B cell (primary cell): ENCODE measurements at places on chromosomes 2 and 18.

DNA sequence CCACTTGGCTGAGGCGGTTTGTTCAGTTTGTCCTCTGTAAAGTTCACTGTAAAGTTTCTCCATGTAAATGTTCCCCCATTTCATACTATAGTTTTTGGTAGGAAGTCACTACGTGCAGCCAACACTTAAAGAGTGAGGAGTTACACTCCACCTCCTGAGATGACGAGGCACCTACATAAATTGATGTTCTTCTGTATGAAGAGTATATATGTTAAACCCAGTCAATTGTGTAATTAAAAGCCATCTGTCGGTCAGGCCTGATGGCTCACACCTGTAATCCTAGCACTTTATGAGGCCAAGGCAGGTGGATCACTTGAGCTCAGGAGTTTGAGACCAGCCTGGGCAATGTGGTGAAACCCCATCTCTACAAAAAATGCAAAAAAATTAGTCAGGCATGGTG lies 7.6 kb downstream of the PIGN start:
- no peak overlapping the region for H3K4me3 ChIP-seq
- peaks cover 5% of the 10 kb centered on the region for H3K4me1 ChIP-seq
- no peaks in the 10 kb centered on the region for H3K27me3 ChIP-seq
- H3K36me3 ChIP-seq: no peaks in the 10 kb centered on the region
- no peak overlapping the region for H3K27ac ChIP-seq
- no peak for DNase-seq

GRCh38 chr2:187842978-187843847 lies 289.0 kb upstream of the TFPI start:
- H3K4me1 ChIP-seq: no peaks in the 10 kb centered on the region
- H3K27me3 ChIP-seq: no peaks in the 10 kb centered on the region
- no peak overlapping the region for H3K27ac ChIP-seq
- H3K4me3 ChIP-seq: no peak overlapping the region

DNA sequence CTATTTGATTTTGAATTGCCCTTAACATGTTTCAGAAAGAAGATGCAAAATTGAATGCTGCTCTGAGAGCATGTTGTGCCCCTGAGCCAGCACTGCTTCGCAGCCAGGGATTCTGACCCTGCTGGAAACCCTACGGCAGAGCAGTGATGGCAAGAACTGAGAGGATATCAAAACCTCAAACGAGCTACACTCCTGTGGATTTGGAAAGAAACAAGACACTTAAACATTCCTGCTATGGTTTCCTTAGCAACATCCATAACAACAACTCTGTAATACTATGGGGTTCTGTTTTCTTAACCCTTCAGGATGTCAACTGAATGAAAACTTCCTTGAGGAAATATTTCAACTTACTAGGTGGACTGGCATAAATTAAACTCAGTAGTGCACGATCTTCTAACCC lies 649.1 kb downstream of the NYAP2 start:
- no peaks in the 10 kb centered on the region for H3K27me3 ChIP-seq
- no peaks in the 10 kb centered on the region for H3K36me3 ChIP-seq
- no peak for DNase-seq
- no peak overlapping the region for H3K27ac ChIP-seq
- H3K4me3 ChIP-seq: no peak overlapping the region

GRCh38 chr2:47560107-47560819 lies 157.3 kb downstream of the MSH2 start:
- H3K27ac ChIP-seq: no peak overlapping the region
- no peak overlapping the region for H3K4me3 ChIP-seq
- H3K36me3 ChIP-seq: no peaks in the 10 kb centered on the region
- no peaks in the 10 kb centered on the region for H3K27me3 ChIP-seq
- H3K4me1 ChIP-seq: no peaks in the 10 kb centered on the region

GRCh38 chr2:53334610-53335009 lies 433.0 kb upstream of the CHAC2 start:
- H3K27me3 ChIP-seq: no peaks in the 10 kb centered on the region
- H3K4me3 ChIP-seq: no peak overlapping the region
- no peaks in the 10 kb centered on the region for H3K4me1 ChIP-seq
- H3K27ac ChIP-seq: no peak overlapping the region
- DNase-seq: no peak
- no peaks in the 10 kb centered on the region for H3K36me3 ChIP-seq

- H3K27ac ChIP-seq: peak overlapping the region; percentile 94
- H3K36me3 ChIP-seq: no peaks in the 10 kb centered on the region
- no peaks in the 10 kb centered on the region for H3K27me3 ChIP-seq
- peak; percentile 70 for DNase-seq
- H3K4me1 ChIP-seq: peaks cover 97% of the 10 kb centered on the region
- peak overlapping the region; percentile 47 for H3K4me3 ChIP-seq
Observed at GRCh38 chr2:101706819-101707177, 9.3 kb downstream of the MAP4K4 start.
